LoVo (cell line): ENCODE measurements at places on chromosomes 12 and 14.

- DNase-seq, result no peak
Measured at GRCh38 chr12:23349564-23349963, 599.9 kb downstream of the SOX5 start.

DNA sequence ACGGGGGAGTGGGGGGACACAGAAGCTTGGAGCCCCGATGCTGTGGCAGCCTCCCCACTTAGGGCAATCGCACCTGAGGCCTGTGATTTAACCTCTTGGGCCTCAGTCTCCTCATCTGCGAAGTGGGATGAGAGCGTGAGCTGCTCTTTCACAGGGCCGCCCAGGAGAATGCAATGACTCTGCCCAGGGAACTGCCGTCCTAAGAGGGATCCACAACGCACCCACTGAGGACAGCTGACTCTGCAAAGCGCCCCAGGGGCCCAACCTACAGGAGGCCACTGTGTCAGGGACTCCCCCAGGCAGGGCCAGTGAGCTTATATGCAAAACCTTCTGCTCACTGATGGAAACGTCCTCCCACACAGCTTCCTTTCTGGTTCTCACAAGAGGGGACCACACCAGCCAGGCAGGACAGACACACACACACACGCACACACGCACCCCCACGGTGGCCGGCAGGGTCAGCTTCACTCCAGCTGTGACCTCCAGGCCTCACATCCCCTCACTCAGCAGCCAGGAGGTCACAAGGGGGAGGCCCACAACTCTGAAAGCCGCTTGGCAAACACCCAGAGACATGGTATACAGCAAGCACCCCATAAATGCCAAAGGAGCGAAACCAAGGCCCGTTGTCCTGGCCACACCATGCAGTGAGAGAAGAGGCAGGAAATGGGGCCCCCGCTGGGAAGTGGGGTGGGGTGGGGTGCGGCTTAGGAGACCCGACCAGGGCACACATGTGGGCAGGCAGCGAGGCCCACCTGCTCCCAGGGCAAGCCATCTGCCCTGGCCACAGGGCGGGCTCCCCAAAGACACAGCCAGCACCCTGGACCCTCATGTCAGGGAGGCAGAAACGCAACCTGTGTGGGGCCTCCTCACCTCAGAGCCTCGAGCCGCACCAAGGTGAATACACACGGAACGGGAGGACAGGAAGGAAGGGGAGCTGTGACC, 73.3 kb downstream of the NCOR2 start:
- no peak for DNase-seq

- DNase-seq, result no peak
Measured at GRCh38 chr14:95361373-95362137, 41.8 kb upstream of the CLMN start.

GRCh38 chr12:48292040-48292439, 58.7 kb downstream of the ZNF641 start:
- DNase-seq, result no peak

DNA sequence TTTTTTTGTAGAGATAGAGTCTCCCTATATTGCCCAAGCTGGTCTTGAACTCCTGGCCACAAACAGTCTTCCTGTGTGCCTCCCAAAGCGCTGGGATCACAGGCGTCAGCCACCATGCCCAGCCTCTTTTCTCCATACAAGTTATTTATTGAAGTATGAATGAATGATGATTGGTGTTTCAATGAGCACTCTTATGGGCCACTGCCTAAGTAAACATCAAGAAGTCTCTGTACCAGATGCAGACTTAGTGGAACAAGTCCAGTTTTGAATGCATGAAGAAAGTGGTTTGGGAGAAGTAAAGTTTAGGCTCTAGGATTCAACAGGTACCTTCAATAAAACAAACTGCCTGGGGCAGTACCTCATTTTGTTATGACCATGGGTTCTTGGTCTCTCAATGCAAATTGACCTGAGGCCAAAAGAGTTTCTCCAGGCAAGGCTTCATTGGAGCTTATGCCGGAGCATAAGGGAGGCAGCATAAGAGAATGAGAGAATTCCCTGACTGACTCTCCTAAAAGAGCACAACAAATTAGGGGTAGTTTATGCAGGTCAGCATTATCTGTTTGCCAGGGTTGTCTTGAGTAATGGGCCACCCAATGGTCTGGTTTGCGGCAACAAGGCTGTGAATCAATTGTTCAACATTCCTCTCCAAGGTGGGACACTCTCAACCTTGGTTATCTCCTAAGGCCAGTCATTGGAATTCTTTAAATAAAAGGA, 1.1 kb upstream of the GMFB start:
- no peak for DNase-seq

GRCh38 chr14:74660167-74660566, 48.1 kb upstream of the LTBP2 start:
- no peak for DNase-seq
